ENCODE measurements at places on chromosomes 4 and X. TPM values are rescaled to one million over a fixed set of nuclear protein-coding genes. Genes with fewer than 3 reads are reported as not detected.

The H2BW2 gene
- polyA plus RNA-seq: not detected

The TBC1D9 gene
- polyA plus RNA-seq: 6.8 TPM

The ADH1A gene
- 0.16 TPM for polyA plus RNA-seq

The KCND1 gene
- polyA plus RNA-seq: 0.45 TPM

The RHOH gene
- polyA plus RNA-seq: 3.6 TPM

The PRSS12 gene
- 20.8 TPM for polyA plus RNA-seq

The GLOD5 gene
- polyA plus RNA-seq: 4.4 TPM

The MAGEE2 gene
- 0.22 TPM for polyA plus RNA-seq

The STPG2 gene
- polyA plus RNA-seq: not detected

The UGT2A2 gene
- polyA plus RNA-seq: not detected

The HS6ST2 gene
- 0.55 TPM for polyA plus RNA-seq

The IL2 gene
- not detected for polyA plus RNA-seq

The CDS1 gene
- 65.4 TPM for polyA plus RNA-seq

The IL21 gene
- not detected for polyA plus RNA-seq

The SLBP gene
- polyA plus RNA-seq: 38.4 TPM

The DCX gene
- 0.18 TPM for polyA plus RNA-seq

DNA sequence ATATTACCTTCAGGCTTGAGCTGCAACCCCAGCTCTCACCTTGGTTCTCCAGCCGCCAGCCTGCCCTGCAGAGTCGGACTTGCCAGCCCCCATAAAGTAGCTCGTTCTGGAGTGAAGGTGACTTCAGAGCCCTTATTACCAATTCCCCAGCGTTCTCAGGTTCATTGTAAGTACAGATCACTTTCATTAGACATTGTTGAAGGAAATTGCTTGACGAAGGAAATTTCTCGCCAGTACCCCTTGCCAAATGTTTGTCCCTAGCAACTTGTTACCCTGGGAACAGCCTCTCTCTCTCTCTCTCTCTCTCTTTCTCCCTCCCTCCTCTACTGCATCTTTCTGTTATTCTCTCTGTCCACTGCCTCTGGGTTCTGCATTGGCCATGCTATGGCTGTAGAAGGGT, 153.0 kb downstream of the NWD2 start:
- no peak for DNase-seq

- DNase-seq: no peak
Measured at GRCh38 chr4:159303435-159303834, 200.6 kb downstream of the RAPGEF2 start.

DNA sequence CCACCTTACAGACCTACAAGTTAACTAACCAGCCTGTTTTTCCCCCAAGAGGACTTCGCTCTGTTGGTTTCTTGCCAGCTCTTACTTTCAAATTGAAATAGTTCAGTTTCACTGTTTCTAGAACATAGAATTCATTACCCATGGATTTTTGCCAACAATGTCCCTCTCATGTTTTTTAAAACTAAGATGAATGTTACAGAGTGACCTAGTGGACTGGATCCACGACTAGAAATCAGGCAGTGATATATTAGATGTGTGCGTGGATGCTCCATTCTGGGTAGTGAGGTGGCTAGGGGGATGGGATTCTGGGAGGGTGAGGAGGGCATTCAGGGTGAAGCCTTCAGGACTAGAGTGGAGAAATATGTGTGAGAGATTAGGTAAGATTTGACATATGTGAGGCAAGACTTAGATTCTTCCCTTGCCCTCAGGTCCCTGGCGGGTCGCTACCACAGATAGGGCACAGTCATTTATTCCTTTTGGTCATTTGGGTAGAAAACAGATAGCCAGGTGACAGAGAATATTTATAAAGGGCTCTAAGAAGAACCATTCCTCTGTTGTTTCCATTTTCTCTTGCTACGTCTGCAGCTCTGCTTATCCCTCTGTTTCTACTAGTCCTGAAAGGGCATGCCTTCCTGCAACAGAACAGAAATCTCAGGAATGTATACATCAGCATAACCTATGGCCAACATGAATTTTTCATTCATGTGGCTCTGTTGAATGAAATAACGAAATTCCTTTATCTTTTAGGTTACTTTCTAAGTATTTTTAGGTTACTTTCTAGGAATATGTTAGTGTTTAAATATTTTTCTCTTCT, 15.4 kb upstream of the JADE1 start:
- no peak for DNase-seq

GRCh38 chr4:95124906-95125504, 367.2 kb downstream of the BMPR1B start:
- DNase-seq: peak; percentile 28

- DNase-seq: no peak
Measured at GRCh38 chrX:41655101-41655500, 33.7 kb upstream of the GPR34 start.

GRCh38 chr4:166252487-166253402, 379.7 kb downstream of the TLL1 start:
- DNase-seq: peak; percentile 28

GRCh38 chrX:12447448-12448064, 309.3 kb downstream of the FRMPD4 start:
- no peak for DNase-seq

DNA sequence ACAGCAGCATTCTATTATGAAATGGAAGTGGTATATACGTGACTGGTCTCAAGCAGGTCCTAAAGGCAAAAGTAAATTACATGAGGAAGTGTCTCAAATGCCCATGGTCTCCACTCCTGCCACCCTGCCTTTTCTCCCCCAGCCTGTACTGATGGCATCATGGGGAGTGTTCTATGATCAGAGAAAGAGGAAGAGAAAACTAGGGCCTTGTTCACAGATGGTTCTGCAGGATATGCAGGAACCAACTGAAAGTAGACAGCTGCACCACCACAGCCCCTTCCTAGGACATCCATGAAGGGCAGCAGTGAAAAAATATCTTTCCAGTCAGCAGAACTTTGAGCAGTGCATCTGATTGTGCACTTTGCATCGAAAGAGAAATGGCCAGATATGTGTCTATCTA, 901.5 kb downstream of the ARAP2 start:
- DNase-seq: no peak

GRCh38 chr4:181701894-181702293, 541.3 kb upstream of the TENM3 start:
- DNase-seq: no peak

GRCh38 chr4:3413217-3413671, 28.5 kb upstream of the HGFAC start:
- no peak for DNase-seq

- DNase-seq: no peak
Measured at GRCh38 chrX:147699061-147699460, 212.7 kb upstream of the FMR1 start.

DNA sequence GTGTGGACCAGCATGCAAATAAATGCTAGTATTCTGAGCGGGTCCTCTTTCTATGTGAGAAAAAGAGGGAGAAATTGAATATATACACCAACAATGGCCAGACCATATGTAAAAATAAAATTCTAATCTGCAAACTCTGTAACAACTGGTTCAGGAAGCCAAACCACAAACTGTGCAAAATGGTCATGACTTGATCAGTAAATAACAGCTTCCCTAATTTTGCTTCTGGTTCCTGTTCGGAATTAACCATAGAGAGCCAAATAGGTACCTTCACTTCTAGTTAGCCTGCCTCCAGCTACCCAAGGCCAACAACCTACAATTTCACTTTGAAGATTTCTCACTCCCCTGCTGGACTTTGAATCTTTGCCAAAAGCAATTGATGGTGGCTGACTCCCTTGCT, 1313.2 kb downstream of the ADGRL3 start:
- DNase-seq: no peak

DNA sequence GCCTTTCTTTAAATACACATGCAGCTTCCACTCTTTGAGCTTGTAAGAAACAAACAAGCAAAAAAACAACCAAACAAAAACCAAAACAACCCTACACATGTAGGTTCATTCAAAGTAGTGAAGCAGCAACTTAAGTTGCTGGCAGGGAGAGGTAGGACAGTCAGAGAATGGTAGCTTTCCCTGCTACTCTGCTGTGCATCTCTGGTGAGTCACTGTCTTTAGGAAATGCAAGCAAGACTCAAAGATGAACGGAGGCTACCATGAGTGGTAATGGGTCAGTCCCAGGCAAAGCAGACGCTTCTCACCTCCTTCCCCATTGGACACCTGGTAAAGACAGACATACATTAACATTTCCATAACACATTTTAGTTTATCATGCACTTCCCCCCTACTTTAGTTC, 43.2 kb downstream of the PGRMC2 start:
- DNase-seq: no peak

GRCh38 chr4:128386761-128387599, 99.4 kb upstream of the PGRMC2 start:
- peak; percentile 82 for DNase-seq

- no peak for DNase-seq
Measured at GRCh38 chr4:188268131-188268908, 129.1 kb downstream of the TRIML1 start.

DNA sequence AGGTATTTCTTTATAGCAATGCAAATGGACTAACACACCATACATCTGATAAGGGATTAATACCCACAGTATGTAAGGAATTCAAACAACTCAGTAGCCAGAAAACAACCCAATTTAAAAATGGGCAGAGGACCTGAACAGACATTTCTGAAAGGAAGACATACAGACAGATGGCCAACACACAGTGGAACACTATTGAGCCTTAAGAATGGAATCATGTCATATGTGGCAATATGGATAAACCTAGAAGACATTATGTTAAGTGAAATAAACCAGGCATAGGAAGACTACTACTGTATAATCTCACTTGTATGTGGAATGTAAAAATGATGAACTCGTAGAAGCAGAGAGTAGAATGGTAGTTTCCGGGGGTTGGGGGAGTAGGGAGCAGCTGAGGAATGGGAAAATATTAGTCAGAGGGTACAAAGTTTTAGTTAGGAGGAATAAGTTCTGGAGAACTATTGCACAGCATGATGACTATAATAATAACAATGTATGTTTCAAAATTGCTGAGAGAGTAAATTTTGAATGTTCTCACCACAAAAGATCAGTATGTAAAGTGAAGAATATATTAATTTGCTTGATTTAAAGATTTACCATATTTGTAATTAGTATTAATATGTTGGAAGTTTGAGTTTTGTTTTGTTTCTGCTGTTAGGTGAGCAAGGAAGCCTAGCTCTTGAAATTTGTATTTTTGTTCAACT, 25.2 kb downstream of the WDR44 start:
- no peak for DNase-seq

GRCh38 chr4:1983846-1984405, 24.8 kb downstream of the NELFA start:
- DNase-seq: no peak

DNA sequence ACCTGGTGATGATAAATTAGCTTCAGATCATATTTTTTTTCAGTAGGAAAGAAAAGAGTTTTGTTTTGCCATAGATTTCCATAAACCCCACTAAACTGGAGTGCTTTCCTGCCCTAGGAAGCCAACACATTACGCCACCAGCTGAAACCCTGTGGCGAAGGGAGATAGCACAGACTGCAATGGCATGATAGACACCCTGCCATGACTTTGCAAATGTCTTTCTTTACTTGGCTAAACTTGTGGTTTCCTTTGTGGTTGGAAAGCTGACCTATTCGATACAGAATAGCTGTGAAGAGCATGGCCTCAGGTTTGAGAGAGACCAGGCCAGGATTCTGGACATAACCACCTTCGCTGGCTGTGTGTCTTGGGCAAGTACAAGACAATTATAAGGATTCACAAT, 19.1 kb downstream of the MFAP3L start:
- no peak for DNase-seq

DNA sequence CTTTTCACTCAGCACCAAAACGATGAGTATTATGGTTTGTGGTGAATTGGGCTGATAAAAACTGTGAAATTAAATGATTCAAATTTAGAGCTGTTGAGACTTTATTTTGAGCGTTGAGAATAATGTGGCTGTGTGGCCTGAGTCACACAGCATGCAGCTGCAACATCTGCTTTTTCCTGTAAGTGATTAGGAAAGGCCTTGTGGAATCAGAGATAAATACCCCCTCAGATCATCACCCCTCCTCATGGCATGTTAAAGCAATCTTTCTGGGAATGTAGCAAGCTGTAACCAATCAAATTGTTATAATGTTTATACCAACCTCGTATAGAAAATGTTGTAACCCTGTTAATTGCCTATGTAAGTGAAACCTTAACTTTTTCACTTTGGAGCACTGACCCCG, 90.0 kb upstream of the GRPR start:
- no peak for DNase-seq

DNA sequence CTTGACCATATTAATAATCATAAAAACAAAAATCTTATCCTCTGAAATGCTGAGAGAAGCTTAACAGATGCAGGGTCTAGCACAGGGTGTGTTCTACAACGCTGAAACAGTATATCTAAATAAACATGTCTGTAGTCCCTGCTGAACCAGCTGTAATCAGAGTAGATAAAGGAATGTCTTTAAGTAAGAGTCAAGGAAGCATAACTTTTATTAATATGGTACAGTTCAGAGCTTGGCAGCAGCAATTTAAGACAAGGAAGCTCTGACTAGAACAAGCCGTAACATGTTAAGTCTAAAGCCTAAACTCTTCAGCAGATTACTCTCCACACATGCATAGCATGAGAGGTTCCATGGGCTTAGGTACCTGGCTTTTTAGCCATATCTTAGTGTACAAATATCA, 36.1 kb downstream of the NFKB1 start:
- no peak for DNase-seq

All from small intestine (tissue), 16 donors.